ENCODE measurements at places on chromosomes 1 and 21. TPM values are rescaled to one million over a fixed set of nuclear protein-coding genes. Genes with fewer than 3 reads are reported as not detected.

CYYR1 gene
- 5.5 TPM for total RNA-seq

CD244 gene
- total RNA-seq, result 0.58 TPM

DAP3 gene
- total RNA-seq, result 106 TPM

ENAH gene
- 63.7 TPM for total RNA-seq

DFFB gene
- 10.7 TPM for total RNA-seq

CNTN2 gene
- 1.4 TPM for total RNA-seq

DDAH1 gene
- total RNA-seq, result 144 TPM

CRYBG2 gene
- 12.8 TPM for total RNA-seq

OLFML3 gene
- total RNA-seq, result 17.4 TPM

F3 gene
- 44.8 TPM for total RNA-seq

KLF17 gene
- total RNA-seq, result not detected

GRCh38 chr1:203985044-203985443 lies 87.9 kb upstream of the SOX13 start:
- DNase-seq, result no peak

DNA sequence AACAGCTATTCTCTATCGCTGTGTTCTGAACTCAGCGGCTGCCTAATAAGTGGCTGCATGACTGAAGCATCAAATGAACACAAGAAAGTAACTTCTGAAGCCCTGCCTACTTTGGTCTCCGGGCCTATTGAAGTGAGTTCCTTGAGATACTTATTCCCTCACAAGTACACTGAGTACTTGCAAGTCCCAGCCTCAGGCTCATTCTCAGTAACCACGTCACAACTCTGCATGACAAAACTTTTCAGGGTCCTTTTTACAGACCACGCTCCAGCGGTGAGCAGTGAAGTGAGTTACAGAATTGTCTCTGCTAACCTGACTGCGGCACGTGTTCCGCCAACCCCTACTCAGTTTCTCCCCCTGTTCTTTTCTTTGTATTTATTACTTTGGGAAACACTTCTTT lies 1342.7 kb upstream of the ADGRL4 start:
- no peak for DNase-seq

DNA sequence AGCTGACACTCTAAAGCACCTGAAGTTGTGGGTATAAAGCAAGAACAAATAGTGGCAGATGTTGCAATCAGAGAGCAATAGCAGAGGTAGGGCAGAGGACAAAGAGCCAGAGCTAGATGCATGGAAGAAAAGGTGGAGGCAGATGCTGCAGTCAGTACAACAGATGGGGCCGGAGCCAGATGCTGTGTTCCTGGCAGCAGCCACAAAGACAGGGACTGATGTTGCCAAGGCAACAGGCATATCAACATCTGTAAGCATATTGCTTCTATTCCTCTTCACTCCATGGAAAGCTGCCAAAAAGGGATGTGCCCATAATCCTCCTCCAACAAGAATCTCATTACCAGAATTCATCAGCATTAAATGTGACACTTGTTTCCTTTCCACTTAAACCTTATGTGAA lies 108.0 kb downstream of the TNNI3K start:
- DNase-seq, result no peak

GRCh38 chr1:172662464-172663109 lies 3.7 kb downstream of the FASLG start:
- DNase-seq, result peak; percentile 53

GRCh38 chr1:18899363-18900049 lies 2.8 kb downstream of the ALDH4A1 start:
- DNase-seq, result no peak

GRCh38 chr1:30694280-30695175 lies 28.9 kb downstream of the MATN1 start:
- DNase-seq, result no peak

- DNase-seq, result no peak
Measured at GRCh38 chr1:101364370-101365120, 127.7 kb downstream of the S1PR1 start.

DNA sequence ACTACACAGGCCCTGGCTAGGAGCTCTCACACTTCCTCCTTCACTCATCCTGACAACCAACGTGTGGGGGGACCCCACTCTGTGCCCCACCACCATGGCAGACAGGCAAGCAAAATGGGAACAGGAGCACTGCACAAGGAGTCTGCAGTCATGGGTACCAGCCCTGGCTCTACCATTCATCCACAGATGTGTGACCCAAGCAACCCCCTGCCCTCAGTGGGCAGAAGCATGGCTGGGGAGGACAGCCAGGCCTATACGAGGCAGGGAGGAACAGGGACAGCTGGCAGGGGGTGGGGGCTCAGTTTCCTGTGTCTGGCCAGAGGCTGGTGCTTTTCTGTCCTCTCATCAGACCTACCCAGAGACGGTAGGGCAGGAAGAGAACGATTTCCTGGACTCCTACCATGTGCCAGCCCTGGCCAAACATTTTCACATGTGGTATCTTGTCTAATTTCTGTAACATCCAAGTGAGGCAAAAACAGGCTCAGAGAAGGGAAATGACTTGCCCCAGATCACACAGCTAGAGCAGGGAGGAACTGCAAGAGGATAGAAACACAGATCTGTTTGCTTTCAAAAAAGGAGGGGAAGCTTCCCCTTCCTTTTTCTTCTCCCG lies 178.0 kb downstream of the HIVEP3 start:
- DNase-seq, result no peak

DNA sequence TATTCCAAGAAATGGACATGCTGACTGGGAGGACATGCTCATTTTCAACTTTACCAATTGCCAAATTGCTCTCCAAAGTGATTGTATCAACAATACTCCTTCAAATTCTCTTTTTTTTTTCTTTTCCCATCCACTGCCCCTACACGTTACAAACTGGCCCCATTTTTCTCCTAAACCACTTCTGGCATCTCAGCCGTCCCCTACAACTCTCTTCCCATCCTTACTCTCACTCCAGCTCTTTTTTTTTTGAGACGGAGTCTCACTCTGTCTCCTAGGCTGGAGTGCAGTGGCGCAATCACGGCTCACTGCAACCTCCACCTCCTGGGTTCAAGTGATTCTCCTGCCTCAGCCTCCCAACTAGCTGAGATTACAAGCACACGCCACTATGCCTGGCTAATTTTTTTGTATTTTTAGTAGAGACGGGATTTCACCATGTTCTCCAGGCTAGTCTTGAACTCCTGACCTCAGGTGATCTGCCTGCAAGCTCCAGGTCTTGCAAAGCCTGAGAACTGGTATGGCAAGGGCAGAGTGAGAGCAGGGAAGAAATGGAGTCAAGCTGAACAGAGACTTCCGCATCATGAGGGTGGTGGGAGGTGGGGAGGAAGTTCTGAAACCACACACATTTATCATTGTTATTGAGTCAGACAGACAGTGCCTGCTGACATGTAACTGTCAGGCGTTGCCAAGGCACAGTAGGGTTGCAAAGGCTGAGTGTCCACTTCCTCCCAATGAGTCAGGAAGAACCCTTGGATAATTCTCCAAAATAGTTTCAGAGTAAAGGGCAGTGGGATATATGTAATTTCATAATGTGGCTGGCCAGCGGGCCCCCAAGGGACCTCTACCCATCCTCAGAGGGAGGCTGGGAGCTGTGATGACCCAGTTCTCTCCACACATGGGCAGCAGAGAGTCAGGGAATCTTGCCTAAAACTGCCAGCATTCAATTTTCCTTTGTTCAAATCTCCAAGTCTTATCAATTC lies 17.4 kb downstream of the CELA3A start:
- no peak for DNase-seq

DNA sequence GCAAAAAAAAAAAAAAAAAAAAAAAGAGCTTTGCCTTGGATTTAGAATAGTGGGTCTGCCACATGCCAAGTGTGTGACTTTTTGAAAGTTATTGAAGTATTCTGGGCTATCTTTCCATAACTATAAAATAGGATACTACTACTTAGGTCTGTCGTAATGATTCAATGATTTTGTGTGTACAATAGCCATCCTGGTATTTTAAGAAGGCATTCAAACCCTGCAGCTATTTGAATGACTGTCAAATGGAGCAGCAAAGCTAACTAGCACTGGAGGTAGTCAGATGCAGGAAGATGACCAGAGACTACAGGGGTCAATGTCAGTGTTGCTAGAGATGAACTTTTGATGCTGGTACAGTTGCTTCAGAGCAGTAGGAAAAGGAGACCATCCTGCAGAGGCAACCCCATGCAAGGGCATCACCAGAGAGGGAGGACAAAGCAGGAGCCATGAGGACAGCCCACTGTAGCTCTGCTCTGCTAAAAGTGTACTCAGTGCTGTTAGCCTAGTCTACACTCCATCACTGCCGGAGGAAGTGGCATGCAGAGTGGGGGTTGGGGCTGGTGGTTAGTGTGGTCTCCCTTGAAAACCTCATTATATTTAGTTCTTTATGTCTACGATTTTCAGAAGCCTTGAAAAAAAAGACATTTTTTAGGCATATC lies 29.0 kb downstream of the DUSP10 start:
- peak; percentile 44 for DNase-seq

- peak; percentile 76 for DNase-seq
Measured at GRCh38 chr1:23424293-23425192, at the start of gene TCEA3. Gene TCEA3, minus strand, starts transcription at chr1:23424748. Its CDS starts 115 bp downstream, at chr1:23424633.

DNA sequence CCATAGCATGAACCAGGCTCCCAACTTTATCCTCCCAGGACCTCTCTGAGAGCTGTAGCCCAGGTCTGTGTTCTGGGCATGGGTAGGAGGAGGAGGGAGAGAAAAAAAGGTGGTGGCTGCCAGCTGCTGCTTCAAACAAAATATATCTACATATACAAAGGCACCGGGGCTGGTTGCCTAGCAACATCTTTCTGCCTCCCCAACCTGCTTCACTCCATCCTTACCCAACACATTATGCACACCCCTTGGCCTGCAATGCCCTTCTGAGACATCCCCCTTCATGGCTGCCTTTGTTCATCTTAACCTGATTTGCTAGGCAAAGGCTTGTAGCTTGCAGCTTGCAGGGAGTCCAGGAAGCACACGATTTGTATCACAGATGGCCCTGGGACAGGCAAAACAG lies 27.2 kb upstream of the ATP1A1 start:
- no peak for DNase-seq

- peak; percentile 94 for DNase-seq
Measured at GRCh38 chr1:9825093-9826074, 1.6 kb upstream of the CLSTN1 start.

- DNase-seq, result no peak
Measured at GRCh38 chr1:209531006-209531405, 52.5 kb upstream of the CAMK1G start.

- no peak for DNase-seq
Measured at GRCh38 chr1:84339503-84339902, 38.0 kb downstream of the SAMD13 start.

DNA sequence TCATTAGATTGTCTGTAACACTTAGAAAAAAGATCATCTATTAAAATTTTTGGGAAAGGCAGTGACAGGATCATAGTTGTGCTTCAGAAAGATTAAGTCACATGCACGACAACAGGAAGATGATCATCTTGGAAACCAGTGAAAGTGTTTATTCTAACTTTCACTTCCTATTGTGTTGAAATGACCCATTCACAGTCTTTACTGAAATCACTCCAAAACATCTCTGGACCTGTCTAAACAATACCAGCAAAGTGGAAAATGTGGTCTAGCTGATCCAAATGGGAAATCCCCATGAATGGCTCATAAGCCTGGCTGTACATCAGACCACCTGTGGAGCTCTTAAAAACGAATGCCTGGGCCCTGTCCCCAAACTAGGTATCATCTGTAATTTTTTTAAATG lies 111.1 kb upstream of the ETV3 start:
- DNase-seq, result no peak

DNA sequence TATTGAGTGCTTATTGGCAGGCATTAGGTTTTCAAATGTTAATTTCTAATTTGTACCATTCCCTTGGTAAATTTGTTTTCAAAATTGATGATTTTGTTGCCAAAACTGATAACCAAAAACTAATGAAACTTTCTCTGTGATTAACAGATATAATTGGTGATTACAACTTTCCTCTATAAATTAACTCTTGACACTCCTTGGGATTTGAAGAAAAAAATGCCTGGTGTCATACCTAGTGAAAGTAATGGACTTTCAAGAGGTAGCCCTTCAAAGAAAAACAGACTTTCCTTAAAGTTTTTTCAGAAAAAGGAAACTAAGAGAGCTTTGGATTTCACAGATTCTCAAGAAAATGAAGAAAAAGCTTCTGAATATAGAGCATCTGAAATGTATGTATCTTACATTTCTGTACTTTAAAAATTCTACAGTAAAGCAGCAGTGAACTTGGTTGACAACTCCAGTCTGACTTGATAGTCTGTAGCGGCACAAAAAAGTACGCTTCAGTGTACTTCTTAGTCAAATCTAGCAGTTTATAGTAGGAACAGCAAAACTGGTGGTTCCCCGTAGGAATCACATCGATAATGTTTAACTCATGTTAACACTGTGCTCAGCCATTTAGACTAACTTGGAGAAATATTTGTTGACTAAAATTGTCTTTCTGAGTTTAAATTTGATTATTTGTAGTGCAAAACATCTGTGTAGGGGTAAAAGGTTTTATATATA lies 3.0 kb downstream of the USP1 start:
- DNase-seq, result no peak

DNA sequence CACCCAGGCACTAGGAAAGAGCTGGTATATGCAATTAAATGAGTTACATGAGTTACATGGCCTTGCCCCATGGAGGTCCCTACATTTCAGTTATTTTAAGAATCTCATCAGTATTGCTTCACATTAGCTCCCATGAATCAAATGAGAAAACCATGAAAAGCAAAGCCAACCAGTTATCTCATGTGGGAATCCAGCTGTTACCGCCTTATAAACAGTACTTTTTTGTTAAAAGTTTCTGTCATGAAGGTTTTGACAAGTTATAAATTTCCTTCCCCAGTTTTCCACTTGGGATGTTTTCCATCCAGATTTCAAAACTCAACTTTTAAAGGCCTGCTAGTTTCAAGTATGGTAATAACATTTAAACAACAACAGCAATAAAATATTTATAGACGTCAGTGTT lies 544.8 kb downstream of the NUF2 start:
- no peak for DNase-seq

DNA sequence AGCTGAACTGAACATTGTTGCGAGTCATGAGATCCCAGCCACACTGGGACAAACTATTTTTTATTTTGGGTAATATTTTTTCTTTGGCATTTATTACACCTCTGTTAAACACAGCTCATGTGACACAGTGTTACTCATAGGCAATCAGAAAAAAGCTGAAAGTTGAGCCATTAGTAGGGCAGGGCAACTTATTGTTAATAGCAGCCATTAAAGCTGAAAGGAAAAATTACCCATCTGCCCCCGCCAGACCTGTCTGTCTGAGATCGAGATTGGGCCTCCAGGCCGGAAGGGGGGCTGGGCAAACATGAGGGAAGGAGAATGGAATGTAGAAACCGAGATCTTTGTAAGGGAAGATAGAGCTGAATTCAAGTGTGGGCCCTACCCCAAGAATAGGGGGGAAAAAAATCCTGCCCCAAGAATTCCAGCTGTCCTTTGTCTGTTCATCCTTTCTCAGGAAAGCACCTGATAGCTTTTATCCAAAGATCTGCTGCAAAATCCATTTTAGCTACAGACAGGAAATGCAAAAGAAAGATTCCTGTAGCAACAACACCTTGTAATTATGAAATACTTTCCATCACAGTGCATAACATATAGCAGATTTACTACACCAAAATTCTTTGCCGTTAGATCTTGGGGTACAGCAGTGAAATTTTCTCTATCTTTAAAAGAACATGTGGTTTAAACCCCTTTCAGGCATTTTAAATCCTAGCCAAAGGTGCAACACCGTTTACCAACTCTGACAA lies 212.8 kb downstream of the PBX1 start:
- no peak for DNase-seq

Measured in colonic mucosa (tissue), 4 donors.